ENCODE measurements at places on chromosomes 13 and 19.

DNA sequence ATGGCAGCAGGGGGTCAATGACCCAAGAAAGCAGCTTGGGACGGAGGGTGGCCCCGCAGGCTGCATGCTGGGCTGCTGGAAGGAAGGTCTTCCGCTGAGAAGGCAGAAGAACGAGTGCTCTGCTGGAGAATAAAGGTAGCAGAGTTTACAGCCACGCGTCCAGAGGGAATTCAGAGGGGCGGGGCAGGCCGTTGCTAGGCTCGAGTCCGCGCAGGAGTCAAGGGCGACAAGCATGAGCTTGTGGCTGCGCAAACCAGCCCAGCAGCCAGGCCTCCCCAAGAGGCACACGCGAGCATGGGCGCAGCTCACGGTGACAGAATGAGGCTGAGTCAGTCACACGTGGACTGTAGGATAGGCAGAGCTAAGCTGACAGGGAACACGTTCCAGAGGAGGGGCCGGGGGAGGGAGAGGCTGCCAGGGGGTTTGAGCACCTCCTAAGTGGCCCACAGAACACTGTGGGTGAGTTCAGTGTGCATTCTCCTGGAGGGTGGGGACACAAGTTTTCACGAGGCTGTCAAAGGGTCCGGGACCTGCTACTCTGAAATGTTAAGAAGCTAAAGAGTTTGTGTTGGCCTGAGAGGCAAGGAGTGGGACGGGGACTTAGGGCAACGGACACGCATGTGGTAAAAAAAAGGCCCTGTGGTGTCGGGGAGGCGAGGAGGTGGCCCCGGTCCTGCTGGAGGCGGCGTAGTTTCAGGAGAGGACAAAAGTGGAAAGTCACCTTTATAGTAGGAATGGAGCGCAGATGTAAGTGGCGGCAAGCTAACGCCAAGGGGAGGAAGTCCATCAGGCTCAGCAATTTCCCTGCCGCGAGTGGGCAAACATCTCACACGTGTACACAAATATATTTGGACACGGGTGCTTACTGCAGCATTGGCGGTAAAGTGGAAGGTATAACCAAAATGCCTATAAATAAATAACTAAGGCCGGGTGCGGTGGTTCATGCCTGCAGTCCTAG lies 17.7 kb downstream of the RFX2 start:
- no peak for DNase-seq

- peak; percentile 49 for DNase-seq
These were observed 79.3 kb downstream of the KDM4B start for GRCh38 chr19:5048091-5048726.

DNA sequence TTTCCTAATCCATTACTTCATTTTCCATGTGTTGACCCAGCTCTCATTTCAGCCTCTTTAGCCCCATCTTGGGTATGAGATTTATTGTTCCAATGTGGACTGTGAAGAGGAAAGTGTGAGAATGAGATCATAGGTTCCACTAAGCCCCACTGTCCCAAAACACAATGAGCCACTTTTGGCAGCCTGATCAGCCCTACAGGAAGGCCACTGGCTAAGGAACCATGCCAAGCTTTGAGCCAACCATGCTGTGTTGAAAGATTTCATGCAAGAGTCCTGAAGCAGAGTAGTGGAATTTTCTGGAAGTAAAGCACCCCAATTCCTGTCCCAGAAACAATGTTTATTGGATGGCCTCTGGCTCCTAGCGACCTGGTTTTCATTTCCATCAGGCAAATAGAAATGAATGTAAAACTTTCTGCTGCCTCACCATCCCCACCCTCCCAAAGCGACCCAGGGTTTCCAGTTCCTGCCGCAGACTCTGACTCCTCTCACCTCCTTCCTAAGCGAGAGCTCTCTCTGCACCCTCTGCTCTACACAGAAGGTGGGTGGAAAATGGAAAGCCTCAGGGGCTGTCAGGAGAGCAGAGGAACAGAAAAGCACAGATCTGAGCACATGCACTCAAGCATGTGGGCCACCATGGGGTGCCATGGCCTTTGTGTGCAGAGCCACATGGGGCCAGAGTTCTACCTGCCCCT lies 73.1 kb downstream of the KCTD12 start:
- no peak for DNase-seq

- DNase-seq = no peak
These were observed 34.3 kb downstream of the ELF1 start for GRCh38 chr13:40984668-40985366.

- no peak for DNase-seq
These were observed 112.6 kb downstream of the LIG4 start for GRCh38 chr13:108102771-108103170.

DNA sequence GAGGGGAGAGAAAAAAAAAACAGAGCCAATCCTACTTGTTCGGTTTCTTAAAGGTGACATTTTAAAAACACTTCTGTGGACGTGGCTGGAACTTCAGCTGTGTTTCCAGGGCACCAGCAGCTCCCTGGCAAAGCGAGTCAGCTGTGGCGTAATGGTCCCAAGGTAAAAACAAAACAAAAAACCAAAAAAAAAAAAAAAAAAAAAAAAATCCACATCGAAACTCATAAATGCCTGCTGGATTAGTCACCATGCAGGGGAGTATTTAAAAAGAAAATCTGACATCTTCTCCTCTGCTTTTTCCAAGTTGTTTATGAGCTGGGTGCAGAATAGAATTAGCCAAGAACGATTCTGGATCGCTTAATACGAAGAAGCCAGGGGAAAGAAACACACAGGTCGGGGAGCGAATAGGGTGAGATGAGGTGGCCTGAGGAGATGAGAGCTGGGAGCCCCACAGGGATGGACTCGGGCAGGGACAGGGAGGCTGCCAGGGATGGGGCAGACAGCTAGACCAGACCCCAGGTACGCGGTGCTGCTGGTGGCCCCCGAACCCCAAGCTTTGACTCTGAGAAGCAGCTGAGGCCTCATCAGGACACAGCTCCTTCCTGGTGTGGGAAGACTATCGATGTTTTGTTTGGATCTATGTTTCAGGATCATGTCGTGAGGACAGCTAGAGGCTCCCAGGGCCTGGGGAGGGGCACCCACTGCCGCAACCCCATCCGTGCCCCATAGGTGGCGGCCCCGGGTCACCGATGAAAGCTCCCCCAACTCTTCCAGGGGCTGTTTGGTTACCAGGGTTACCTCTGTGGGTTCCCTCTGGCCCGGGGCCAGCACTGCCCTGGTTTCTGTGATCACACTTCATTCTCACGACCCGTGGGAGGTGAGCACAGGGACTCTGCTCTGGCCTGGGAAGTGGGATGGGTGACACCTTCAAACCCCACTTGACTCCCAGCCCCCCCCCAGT lies 3.1 kb upstream of the CTXN1 start:
- peak; percentile 49 for DNase-seq

DNA sequence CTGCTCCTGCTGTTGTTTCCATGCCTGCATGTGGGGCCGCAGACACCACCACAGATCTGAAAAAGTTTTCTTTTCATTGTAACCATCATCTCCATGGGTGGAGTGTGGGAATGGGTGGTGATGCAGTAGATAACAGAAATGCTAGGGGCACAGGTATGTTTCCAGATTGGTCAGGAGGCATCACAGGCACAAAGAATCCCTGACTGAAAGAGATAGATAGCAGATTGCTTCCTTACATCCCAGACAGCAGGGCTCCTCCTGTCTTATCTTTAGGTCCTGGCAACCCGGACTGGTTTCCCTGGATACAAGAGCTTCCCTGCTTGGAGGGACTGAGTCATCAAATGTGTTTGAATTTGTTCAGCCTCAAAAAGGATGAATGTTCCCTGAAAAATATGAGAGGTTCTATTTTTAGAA lies 1937.6 kb downstream of the PCDH9 start:
- no peak for DNase-seq

All from activated T-helper 2 cell treated with anti-CD3 and anti-CD28 coated beads, Interferon-gamma antibody, Interleukin-2, Interleukin-4, amounts not matched to agents 10 μg/mL and 5 μg/mL and 100 μg/mL, durations not matched to agents 14 hours and 24 hours and 36 hours (primary cell).